Right kidney (tissue), 9 donors: ENCODE measurements at places on chromosomes 16 and 17.

DNA sequence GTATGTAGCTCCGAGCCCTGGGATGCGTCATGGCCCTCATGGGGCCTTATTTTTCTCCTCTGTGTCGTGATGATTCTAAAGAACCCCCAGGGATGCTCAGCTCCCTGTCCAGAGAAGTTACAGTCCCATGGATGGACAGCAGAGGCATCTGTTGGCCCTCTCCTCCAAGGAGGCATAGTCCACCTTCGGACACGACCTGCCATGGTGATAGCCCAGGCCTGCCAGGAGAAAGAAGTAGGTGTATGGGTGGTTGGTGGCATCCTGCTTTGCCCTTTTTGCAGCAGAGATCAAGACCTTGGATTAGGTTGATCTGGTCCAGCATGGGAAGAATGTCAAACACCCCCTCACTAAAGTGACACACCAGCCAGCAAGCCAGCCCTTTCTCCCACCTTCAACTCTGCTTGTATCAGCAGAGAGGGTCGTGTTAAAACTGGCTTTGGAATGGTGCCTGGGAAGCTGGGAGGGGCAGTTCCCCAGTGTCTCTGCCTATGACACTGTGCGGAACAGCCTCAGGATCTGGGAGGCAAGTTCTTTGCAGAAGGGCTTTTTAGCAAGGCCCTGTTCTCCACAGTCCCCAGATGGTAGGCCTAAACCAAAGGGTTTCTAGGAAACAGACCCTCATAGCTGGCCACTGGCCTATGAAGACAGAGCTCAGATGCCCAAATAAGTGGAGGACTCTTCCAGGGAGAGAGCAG lies 259.9 kb upstream of the RPL38 start:
- DNase-seq, result no peak

DNA sequence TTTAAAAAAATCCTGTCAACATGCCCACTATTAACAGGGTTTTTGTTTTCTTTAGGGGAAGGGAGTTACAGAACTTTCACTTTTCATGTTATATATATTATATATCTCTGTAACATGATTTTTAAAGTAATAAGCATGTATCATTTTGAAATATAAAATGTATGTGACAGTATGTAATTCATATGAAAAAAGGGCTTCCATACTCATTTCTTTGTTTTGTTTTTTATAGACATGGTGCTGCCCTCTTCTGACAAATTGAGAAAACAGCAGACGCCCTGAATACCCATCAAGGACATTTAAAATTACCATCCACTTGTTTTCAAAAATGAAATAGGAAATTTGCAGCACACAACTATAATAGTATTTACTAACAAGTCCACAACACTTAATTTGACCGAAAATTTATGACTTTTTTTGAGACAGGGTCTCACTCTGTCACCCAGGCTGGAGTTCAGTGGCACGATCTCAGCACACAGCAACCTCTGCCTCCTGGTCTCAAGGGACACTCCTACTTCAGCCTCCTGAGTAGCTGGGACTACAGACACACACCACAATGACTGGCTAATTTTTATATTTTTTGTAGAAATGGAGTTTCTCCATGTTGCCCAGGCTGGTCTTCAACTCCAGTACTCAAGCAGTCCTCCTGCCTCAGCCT lies 30.4 kb downstream of the CFDP1 start:
- no peak for DNase-seq

DNA sequence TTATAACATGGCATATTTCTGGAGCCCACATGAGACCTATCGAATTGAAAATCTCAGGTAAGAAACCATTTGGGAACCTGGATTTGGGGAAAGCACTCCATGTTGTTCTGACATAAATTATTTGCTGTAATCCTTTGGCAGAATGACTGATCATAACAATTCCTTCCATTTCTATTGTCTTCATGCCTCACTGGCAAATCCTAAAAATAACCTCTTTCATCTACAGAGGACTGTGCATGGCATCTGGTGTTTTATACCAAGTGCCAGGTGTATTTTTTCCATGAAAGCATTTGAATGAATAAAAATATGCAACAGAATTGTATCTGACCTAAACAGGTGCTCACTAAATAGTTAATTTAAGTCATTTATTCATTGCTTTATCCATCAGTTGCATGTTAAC lies 33.7 kb upstream of the COQ7 start:
- DNase-seq, result no peak

DNA sequence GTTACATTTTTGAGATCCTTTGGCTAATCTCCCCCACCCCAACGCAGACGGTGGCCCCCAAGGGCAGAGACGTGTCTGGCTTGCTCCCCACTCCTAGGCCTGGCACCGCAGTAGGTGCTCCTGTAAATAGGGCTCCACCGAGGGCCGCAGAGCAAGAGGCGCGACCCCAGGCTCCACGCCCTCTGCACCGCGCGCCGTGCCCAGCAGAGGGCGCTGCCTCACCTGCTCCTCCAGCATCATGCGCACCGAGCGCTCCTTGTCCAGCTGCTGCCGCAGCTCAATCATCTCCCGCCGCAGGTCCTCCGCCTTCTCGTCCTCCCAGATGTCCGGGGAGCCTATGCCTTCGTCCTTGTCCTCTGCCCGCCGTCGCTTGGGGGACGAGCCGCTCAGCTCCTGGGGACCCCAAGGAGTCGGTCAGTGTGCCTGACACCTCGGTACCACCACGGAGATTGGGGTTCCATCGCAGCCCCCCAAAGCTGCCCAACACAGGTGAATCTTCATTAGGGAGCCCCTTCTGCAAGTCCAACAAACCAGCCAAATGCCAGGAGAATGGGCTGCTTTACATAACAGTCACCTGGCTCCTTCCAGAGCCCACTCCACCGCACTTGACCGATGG lies 11.2 kb downstream of the TFAP4 start:
- no peak for DNase-seq

GRCh38 chr17:6599364-6599763 lies 41.1 kb downstream of the KIAA0753 start:
- DNase-seq, result no peak

GRCh38 chr16:1613728-1614455 lies 1.7 kb downstream of the CRAMP1 start:
- peak; percentile 25 for DNase-seq

DNA sequence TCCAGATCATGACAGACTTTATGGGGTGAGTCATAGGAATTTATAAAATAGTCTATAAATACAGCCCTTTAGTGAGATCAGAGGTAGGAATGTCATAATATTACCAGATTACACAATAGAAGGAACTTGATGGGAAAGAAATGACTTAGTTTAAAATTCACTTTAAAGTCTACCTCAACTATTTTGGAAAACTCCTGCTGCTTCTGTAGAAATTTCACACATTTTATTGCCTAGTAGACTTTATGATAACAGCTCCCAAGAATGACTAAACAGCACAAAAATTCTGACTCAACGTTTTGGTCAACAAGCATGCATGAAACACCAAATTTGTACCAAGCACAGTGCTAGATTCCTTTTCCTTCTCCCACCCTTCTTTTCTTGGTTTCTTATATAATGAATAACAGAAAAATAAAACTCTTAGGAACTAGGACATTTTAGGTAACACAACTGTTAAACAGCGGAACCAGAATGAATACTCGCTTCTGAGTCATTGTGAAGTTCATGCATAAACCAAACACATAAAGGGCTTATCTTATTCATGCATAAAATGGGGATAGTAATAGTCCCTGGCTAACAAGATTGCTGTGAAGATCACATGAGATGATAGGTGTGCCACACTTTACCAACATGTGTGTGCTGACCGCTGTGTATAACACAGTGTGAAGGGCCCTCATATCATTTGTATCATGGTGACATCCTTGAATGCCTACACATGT lies 243.9 kb downstream of the CDH8 start:
- DNase-seq, result no peak

DNA sequence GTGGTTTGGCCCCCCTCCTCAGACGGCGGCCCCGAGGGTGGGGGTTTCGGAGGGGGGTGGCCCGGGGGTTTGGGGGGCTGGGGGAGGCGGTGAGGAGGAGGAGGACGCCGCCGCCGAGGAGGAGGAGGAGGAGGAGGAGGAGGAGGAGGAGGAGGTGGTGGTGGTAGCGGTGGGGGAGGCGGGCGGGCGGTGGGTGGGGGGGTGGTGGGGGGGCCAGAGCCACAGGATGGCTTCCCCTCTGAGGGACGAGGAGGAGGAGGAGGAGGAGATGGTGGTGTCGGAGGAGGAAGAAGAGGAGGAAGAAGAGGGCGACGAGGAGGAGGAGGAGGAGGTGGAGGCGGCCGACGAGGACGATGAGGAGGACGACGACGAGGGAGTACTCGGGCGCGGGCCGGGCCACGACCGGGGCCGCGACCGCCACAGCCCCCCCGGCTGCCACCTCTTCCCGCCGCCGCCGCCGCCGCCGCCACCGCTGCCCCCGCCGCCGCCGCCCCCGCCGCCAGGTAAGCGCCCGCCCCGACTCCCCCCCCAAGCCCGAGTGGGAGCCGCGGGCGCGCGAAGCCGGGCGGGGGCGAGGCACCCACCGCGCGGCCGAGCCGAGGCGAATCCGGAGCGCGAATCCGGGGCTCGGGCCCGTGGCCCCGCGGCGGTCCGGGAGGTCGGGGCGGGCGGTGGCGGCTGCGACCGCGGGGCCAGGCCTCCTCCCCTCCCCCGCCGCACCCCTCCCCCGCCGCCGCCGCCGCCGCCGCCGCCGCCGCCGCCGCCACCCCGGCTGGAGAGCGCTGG lies 3.8 kb upstream of the CHD3 start:
- peak; percentile 64 for DNase-seq

- no peak for DNase-seq
Observed at GRCh38 chr17:76087531-76087930, 8.5 kb downstream of the ZACN start.

DNA sequence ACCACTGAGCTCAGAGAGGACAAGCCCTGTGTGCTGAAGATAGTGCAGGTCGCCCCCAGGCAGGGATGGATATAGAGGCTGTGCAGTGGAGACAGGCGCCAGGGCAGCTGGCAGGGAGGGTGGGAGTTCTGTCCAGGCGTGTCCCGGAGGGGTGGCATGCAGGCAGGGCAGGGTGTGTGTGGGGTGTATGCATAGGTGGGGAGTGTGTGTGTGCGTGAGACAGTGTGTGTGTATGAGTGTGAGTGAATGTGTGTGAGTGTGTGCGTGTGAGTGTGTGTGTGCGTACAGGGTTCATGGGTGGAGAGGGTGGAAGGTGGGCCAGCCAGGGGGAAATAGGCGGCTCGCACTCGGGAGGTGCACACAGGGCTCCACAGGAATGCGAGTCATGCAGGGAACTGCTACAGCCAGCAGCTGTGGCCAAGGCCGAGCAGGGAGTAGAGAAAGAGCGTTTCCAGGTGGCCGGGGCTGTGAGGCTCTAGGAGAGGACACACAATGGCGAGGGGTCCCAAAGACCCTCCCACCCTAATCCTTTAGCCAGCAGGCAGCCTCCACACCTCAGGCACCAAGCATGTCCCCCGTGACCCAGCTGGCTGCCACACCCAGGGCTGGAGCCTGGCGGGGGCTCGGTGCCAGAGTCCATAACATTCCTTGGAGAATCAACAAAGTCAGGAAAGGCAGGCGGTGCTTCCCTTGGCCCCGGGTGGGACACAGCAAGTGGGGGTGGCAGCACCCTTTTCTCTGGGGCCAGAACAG lies 4.6 kb downstream of the PLCD3 start:
- DNase-seq, result no peak

DNA sequence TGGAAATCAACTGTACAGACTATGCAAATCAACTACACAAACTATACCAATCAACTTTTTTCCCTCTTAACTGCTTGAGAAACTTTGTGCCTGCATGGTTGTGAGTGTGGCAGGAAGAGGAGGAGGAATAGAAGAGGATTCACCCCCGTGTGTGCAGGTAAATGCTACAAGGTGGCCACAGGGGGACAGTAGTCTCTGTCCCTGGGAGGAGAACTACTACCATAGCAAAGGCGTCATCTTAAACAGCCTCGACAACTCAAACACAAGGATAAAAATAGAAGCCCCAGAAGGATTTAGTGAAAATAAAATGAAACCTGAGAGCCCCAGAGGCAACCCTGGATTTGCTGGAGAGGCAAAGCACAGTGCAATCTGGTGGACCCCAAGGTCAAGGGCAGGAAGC lies 199.5 kb upstream of the DYNLRB2 start:
- no peak for DNase-seq

DNA sequence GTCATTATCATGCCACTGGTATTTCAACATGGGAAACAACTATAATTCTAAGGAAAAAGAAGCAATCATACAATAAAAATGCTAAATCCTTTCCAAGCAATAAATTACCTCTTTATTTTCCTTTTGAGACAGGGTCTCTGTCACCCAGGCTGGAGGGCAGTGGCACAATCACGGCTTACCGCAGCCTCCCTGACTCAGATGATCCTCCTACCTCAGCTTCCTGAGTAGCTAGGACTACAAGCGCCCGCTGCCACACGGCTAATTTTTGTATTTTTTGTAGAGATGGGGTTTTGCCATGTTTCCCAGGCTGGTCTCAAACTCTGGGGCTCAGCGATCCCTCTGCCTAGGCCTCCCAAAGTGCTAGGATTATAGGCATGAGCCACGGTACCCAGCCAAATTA lies 24.1 kb downstream of the CNOT1 start:
- no peak for DNase-seq

DNA sequence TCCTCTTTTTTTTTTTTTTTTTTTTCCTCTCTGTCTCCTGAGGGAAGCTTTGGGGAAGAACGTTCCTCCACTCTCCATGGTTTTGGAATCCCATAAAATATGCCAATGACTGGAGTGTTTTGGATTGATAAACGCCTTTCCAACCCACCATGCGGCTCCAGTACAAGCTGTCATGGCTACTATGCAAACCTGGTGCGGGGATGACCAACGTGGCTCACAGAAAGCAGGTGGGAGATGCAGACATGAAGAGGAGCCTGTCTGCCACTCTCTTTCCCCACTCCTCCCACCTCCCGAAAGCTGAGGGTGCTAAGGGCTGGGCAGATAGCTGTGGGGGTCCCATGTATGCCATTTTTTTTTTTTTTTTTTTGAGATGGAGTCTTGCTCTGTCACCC lies 69.9 kb upstream of the SEC14L1 start:
- no peak for DNase-seq

GRCh38 chr17:61818225-61818624 lies 45.1 kb downstream of the BRIP1 start:
- DNase-seq, result no peak

DNA sequence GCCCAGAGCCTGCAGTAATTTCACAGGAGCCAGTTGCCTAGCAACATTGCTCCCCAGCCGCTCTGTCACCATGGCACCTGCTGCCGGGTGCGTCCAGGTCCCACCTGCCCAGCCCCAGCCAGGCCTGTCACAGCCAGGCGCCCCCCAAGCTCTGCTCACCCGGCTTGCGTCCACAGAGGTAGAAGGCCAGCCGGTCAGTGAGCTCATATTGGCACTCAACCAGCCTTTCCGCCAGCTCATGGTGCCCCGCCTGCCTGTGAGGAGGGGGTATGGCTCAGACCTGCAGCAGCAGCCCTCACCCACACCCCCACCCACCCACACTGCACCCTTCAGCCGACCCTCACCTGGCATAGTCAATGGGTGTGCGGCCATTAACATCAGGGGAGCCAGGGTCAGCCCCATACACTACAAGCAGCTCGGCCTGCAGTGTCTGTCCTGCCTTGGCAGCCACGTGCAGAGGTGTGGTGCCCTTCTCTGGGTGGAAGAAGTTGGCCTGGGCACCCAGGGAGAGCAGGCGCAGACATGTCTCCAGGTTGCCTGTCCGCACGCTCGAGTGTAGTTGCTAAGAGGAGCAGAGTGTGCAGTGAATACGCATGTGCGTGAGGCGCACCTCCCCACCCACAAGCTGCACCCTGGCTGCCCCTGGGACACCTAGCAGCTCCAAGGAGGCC lies 7.7 kb downstream of the GIT1 start:
- DNase-seq, result no peak
